ENCODE measurements at places on chromosomes 12 and 14.
A peak's percentile ranks its signal among the peaks of the same experiment; 100 is the strongest.

DNA sequence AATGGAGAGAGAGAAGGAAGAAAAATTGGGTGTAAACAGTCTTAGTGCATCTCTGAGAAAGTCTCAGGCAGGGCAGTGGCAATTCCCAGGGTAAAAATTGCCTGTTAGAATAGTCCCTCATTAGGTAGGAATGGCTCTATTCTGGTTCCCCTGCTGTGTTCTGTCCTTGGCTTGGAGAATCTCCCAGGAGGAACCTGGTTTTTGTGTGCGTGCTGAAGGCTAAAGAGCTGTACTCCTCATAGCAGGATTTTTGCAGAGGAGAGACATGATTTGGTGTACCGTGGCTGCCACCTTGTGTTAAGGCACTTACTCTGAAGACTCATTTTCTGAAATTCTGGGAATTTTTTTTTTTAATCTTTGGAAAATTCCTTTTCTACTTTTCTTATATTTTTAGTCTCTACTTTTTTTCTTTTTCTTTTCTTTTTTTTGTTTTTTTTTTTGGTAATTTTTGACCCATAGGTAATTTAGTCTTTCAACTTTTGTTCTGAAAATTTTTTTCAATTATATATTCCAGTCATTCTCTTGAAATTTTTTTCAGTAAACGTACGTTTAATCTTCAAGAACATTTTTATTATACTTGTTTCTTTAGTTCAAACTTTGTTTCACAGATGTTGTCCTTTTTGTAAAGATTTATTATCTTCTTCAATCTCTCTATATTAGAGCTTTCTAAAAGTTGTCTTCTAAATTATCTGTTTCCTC is 63.8 kb downstream of the FBXO33 start:
- peak; percentile 62 for DNase-seq

- no peak for DNase-seq
These were observed 36.0 kb downstream of the ADAMTS20 start for GRCh38 chr12:43516045-43516444.

GRCh38 chr12:121806546-121807423 is 3.0 kb downstream of the SETD1B start:
- no peak for DNase-seq

DNA sequence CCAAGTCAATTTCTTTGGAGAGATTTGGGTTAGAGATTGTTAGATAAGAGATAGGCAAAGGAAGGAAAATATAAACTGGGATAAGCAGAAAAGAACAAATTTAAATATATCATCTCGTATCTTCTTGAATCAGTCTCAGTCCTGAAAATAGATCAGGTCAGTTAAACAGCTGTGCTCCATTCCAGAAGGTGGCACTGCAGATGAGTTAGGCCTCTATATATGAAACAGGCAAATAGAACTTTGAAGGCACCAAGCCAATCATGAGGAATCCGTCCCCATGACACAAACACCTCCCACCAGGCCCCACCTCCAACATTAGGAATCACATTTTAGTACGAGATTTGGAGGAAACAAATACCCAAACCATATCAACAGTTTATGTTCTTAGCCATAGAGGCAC is 605.5 kb upstream of the USP15 start:
- peak; percentile 21 for DNase-seq

DNA sequence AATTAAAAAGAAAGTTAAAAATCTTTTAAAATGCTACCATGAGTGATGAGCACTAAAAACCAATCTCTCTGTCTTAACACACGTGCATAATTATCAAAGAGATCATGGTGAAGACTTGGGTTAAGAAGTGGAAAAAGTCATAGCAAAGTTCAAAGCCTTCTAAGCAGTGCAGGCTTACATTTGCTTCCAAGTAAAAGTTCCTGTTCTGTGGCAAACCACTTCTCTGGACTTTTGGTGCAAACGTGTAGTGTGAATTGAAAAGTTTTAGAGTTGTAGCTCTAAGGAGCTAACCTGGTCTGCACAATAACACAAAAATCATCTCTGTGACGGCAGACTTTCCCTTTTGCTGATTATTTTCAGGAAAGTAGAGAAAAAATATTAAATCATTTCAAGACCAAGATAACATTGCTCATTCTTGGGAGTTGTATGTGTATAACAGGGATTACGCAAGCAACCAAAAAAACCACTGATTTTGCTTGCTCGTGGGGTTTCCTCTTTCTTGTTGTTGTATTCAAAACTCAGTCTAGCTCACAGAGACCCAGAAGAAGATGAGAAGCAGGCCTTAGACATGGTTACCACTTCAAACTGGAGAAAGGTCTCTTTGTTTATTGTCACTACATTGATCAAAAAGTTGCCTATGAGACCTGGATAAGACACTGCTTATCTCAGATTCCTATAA is 2.3 kb upstream of the GLIPR1 start:
- DNase-seq: no peak

DNA sequence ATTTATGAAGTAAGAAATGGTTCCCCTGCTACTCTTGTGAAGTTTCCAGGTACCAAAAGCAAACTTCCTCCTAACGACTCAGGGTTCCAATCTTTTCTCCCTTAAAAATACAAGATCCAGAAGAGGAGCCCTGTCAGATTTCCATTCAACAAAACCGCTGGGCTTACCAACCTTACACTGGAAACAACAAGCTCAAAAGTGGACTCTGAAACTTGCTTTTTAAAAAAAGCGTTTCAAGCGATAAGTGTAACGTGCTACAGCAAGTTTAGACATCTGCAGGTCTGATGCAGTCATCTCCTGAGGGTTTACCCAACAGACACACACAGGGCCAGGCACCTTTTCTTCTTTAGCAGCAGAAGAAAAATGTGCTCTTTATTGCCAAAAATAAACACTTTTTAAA is 6.9 kb upstream of the CREBL2 start:
- DNase-seq: no peak

- no peak for DNase-seq
These were observed 155.2 kb downstream of the FBXL14 start for GRCh38 chr12:1439201-1439600.

DNA sequence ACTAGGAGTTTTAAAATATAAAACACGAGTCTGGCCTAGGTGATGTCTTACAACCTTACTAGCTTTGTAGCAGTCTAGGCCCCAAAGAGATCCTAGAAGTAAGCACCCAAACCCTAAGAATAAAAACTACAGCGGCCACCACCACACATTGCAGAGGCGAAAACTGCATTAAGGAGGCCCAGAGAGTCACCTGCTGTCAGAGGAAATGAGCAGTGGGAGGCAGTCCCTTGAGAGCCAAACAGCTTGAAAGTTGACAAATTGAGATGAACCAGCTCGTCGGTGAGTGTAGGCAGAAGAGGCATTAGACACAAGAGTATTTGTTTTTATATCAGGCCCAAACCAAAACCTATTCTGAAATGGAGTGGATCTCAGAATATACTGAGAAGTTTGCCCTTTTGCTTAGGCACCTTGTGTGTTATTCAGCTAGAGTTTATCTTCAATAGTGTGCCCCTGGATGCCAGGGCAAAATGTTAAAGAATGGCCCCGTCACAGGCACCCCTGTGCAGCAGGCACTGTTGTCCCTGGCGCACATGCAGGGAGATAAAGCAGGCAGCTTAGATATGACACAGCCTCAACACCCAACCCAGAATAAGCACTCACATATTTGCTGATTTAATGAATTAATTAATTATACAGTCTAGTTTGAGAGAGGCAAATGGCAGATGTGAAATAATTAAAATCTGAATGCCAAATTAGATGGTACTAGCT is 56.7 kb downstream of the TTC7B start:
- no peak for DNase-seq

- no peak for DNase-seq
These were observed 6.3 kb downstream of the MSI1 start for GRCh38 chr12:120362516-120363273.

GRCh38 chr14:35558680-35559079 is 24.7 kb downstream of the INSM2 start:
- DNase-seq: no peak

DNA sequence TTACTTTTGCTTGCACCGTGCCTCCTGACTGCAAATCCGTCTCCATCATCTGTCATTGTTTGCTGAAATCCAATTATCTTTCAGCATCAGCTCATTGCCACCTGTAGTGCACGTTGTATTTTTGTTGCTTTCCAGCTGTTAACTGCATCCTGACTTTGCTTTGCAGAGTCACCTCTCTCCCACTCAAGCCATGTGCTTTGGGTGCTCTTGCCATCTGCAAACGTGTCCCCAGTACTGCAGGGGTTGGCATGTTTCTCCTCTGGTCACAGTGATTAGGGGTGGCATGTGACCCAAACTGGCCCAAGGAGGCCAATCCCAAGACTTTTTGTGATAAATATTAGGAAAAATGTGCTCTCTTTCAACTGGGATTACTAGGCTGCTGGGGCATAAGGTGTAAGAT is 10.5 kb upstream of the TMED2 start:
- DNase-seq: no peak

GRCh38 chr14:71324767-71325272 is 417.6 kb downstream of the PCNX1 start:
- peak; percentile 43 for DNase-seq

GRCh38 chr14:104316121-104316722 is 177.8 kb downstream of the KIF26A start:
- no peak for DNase-seq

DNA sequence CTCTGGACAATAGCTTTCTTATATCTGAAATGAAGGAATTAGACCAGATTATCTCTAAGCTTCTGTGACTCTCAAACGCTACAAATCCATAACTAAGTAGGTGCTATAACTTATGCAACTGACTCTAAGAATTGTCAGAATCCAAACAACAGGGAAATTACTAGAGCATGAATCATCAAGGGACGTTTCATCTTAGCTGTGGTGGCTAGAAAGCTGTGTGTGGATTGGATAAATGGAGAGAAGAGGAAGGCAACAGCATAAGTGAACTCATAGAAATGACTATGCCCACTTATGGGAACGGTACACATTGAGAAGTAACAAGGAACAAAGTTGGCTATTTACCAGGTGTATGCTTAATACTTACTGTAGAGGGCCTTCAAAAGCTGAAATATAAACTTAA is 96.0 kb upstream of the NEDD1 start:
- peak; percentile 43 for DNase-seq

GRCh38 chr12:95877622-95878021 is 18.9 kb downstream of the SNRPF start:
- no peak for DNase-seq

DNA sequence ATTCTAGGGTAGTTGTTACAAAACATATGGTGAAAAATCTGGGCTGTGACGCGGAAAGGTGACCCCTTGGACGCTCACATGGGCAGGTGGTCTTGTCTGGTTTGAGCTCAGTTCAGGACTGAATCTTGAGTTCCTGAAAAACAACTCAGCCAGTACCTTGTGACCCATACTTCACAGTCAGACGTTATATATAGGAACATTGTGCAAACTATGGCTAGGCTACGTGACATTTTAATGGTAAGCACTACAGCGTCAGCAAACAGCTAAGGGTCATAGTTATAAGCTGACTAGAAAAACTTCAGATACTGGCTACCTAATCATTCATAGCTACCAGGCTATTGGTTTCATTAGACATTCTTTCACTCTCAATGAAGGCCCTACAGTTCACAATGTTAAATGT is 14.8 kb upstream of the EDDM3A start:
- no peak for DNase-seq

GRCh38 chr14:36512585-36513003 is 7.4 kb downstream of the NKX2-1 start:
- no peak for DNase-seq

GRCh38 chr12:29437575-29437974 is 56.6 kb upstream of the ERGIC2 start:
- no peak for DNase-seq

DNA sequence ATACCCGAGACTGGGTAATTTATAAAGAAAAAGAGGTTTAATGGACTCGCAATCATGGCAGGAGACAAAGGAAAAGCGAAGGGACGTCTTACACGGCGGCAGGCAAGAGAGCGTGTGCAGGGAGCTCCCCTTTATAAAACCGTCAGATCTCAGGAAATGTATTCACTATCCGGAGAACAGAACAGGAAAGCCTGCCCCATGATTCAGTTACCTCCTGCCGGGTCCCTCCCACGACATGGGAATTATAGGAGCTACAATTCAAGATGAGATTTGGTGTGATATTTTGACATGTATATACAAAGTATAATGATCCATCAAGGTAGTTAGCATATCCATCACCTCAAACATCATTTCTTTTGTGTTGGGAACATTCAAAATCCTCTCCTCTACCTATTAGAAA is 2.3 kb upstream of the CDCA4 start:
- no peak for DNase-seq

DNA sequence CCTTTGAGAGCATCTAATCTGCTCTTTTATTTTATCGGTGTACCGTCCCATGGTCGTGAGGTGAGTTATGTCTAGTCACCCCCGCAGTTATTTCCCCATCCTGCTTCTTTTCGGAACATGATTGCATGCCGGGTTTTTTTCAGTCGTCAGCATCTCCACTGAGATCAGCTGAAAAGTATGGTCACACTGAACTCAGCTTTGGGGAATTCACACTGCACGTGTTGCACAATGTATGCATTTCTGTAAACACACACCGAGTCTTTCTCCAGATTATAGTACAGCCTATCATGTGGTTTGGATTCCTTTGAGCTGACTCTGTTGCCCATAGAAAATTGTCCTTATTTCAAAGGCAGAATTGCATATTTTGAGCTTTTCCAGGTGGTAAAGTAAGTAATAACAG is 24.6 kb downstream of the PLXNC1 start:
- DNase-seq: no peak

DNA sequence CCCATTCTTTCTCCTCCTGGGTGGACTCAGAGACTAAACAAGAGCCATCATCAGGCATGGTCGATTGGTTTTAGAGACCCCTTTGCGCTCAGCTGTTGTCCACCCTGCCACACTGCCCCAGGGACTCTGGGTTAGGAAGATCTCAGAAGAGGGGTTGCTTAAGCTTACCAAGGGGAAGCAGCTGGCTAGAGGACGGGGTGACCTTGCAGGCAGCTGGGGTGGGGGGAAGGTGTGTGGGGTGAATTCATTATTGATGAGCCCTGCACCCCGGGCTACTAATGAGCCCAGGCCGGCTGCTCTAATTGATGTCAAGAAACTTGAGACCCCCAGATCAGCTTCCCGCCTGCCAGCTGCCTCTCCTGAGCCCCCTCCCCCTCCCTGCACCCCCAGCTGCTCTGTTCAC is 8.7 kb upstream of the ZNF385A start:
- DNase-seq: no peak

DNA sequence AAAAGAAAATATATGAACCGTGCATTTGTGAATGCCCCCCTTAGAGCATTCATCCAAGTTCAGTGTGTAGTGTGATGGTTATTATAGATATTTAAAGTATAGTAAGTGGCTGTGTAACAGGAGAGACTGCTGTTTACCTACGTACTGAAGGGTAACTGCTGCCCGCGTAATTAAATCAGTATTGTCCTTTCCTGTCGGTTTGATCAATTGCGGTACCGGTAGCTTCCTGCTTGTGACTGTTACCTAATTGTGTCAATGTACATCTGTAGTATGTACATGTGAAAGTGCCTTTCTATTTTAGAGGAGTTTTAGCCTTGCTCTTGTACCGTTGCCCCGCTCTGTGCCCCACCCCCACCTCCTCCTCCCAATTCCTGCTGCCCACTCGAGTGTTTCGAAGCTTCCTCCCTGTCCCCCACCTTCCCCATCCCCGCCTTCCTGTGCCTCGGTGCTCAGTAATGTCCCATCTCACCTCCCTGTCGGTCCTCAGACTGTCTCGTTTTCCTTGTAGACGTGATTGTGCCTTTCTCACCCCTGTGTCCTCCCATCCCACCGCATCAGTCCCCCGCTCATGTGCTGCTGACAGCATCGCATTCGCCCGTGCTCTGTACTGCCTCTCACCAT is 75.0 kb downstream of the KICS2 start:
- no peak for DNase-seq
